ENCODE measurements at places on chromosomes 2 and 18.

GRCh38 chr2:47065771-47066380 lies 89.2 kb downstream of the STPG4 start:
- peak; percentile 74 for DNase-seq

DNA sequence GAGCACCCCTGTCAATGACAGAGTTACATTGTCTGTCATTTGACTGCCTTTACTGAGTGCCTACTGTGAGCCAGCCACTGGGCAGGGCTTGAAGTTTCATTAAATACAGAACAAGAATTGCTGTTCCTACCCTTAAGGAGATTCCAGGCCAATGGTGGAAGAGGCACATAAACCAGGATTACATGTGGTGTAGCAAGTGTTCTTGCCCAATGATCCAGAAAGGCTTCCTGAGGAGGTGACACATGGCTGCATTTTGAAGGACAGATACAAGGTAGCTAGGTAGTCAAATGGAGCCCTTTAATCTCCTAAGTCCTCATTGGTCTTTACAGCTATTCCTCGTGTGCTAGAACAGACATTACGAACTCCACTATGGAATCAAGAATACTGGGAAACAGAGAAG lies 312.7 kb downstream of the ETAA1 start:
- no peak for DNase-seq

DNA sequence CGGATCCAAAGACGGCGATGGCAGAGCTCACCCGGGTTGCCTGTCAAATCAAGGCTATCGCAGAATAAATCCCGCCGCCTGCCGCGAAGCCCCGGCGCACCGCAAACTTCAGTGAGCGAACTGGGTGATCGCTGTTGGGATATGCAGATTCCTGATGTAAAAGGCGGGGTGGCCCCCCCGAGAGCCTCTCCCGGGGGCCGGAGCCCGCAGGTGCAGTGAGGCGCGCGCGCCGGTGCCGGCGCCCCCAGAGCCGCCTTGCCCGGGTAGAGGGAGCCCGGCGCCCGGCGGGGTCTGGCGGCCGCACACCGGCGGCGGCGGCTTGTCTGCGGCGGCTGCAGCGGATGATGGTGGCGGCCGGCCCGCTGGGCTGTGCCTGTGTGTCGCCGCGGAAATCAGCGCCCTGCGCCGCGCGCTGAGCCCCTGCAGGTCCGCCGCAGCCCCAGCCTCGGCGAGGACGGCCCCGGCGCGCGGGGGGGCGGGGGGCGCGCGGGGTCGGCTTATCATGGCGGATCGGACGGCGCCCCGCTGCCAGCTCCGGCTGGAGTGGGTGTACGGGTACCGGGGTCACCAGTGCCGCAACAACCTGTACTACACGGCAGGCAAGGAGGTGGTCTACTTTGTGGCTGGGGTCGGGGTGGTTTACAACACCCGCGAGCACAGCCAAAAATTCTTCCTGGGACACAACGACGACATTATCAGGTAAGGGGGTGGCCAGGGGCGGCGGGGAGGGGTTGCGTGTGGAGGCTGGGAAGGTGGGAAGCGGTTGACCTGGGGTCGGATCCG lies 1.3 kb downstream of the EML6 start:
- DNase-seq: peak; percentile 57

DNA sequence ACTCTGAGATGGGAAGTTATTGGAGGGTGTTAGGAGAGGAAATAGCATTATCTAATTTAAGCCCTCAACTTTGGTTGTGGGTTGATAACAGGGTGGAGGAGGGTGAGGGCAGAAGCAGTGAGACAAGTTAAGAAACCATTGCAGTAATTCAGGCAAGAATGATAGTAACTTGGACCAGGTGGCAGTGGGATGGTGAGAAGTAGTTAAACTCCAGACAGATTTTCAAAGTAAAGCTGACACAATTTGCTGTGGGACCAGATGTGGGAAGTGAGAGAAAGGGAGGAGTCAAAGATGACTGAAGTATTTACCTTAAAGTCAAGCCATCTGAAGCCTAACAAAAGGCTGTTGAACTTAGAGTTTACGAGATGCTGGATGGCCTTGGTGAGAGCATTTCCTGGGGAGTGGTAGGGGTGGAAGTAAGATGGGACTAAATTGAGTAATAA lies 163.2 kb upstream of the KLF7 start:
- DNase-seq: no peak

DNA sequence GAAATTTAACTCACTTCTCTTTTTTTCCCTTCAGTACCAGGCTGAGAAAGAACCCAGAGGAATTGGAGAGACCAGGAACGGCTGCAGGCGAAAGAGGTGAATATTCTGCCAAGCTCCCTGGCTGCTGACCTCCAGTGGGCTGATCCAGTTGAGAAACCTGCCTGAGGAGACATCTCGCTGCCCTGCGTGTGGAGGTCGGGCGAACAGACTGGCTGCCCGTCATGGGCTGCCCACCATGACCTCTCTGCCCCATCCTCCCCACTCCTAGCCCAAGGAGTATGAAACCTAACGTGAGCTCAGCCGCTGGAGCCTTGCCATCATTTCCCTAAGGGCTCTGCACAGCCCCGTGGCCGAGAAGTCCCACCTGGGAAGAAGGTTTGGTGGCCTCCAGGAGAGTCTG lies 148.8 kb upstream of the SALL3 start:
- DNase-seq: no peak

DNA sequence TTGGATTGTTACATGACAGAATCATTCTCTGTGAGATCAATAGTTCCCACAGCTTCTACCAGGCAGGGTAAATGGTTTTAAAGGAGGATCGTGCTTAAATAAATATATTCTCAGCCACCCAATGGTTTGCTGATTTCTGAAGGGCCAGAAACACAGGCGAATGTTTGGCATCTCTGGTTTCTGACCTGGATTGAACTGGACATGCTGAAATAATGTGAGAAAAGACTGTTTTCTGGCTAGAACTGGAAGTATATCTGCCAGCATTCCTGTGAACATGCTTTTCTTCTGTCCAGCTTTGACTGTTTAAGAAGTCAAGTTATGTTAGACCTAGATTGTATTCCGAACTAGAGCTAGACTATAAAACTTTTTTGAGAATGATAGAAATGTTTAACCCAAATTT lies 77.1 kb upstream of the COL3A1 start:
- DNase-seq: no peak

Data from mucosa of descending colon (tissue), 3 donors.